ENCODE measurements at places on chromosomes 2 and 18. TPM values are rescaled to one million over a fixed set of nuclear protein-coding genes. Genes with fewer than 3 reads are reported as not detected.

The STPG4 gene
- 0.28 TPM for total RNA-seq

The AGXT gene
- not detected for total RNA-seq

The CLEC4F gene
- total RNA-seq = not detected

The TMEM185B gene
- total RNA-seq = 15.2 TPM

The FAM161A gene
- total RNA-seq = 16.2 TPM

The CTAGE1 gene
- not detected for total RNA-seq

The NPPC gene
- 2.2 TPM for total RNA-seq

The EMX1 gene
- 7.9 TPM for total RNA-seq
